ENCODE measurements at places on chromosomes 1 and 21.

GRCh38 chr21:18759267-18759666 is 355.7 kb upstream of the TMPRSS15 start:
- no peak for DNase-seq

GRCh38 chr1:60965280-60965854 is 117.0 kb upstream of the NFIA start:
- no peak for DNase-seq

GRCh38 chr1:153228491-153228890 is 11.1 kb downstream of the PRR9 start:
- DNase-seq: no peak

GRCh38 chr21:38660333-38661196 is 145.2 kb upstream of the ETS2 start:
- DNase-seq: no peak

DNA sequence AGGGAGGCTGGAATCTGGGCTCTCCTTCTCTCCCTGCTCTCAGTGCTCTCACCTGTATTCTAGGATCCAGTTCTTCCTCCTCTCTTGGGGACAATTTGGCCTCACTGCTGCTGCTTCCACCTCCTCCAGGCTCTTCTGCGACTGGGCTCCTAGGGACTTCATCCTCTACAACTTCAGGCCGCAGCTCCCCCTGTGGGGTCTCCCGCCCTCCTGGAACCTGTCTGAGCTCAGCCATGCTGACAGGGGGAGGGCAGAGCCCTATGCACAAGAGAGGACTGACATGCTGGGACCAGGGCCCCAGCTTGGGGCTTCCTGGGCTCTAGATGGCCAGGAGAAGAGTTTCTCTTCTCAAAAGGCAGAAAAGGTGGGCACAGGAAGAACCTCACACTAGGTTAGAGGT is 1.0 kb downstream of the SH3BP5L start:
- DNase-seq: no peak

DNA sequence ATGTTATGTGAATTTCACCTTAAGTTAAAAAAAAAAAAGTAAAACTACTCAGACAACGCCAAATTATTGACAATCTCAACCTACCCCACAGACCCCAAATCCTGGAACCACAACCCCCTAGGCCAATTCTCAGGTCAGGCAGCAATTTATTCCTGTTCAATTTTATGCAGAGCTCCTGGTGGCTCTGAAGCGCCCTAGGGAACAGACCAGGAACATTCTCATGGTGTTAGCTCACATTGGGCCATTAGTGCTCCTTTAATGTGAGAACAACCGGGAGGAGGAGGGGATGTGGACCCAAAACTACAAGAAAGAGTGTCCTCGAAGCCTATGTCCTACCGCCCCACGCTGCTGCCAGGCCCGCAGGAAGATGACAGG is 403 bp upstream of the PSEN2 start:
- DNase-seq: peak; percentile 3

- no peak for DNase-seq
These were observed 45.3 kb upstream of the SLC5A9 start for GRCh38 chr1:48177257-48177656.

DNA sequence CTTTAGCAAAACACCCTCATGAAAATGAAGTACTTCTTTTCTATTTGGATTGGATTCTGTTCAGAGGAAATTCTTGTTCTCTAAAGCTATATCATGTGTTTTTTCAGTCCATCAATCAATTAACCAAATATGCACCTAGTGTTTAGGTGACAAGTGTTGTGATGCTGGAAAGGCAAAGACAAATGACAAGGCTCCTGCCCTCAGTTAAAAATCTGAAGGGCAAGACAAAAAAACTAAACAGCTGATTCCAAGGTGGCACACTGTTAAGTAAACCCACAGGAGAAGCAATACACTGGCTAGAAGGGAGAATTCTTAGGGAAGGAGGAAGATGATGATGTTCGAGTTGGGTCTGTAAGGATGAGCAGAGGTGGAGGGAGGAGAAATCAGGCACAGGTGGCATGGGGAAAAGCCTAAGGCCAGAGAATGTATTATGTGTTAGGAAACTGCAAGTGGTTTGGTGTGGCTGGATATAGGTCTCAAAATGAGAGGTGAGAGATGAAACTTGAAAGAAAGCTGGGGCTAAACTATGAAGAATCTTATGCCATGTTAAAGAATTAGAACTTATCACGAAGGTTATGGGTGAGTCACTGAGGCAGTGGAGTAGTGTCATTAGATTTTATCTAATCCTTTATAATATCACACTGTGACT is 51.8 kb upstream of the GFI1 start:
- peak; percentile 9 for DNase-seq
